ENCODE measurements at places on chromosomes 4 and X.

DNA sequence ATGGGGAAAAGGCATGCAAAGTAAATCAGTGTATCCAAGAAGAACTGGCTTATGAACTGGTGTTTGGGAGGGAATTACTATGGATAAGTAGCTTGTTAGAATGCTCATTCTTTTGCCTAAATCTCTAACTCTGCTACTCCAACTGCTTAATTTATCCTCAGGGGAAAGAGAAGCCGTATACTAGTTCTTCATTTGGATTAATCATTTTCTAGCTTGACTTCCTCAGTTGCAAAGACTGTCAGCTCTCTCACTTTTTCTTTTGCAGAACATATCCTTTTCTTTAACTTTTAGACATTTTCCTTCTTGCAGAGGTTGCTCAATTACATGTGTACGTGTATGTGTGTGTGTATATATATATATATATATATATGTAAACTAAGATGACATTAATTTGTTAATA, 21.9 kb downstream of the GPRIN3 start:
- no peak for DNase-seq

GRCh38 chr4:138736362-138736761, 279.2 kb upstream of the NOCT start:
- no peak for DNase-seq

GRCh38 chr4:89416960-89417359, 109.4 kb upstream of the GPRIN3 start:
- no peak for DNase-seq

DNA sequence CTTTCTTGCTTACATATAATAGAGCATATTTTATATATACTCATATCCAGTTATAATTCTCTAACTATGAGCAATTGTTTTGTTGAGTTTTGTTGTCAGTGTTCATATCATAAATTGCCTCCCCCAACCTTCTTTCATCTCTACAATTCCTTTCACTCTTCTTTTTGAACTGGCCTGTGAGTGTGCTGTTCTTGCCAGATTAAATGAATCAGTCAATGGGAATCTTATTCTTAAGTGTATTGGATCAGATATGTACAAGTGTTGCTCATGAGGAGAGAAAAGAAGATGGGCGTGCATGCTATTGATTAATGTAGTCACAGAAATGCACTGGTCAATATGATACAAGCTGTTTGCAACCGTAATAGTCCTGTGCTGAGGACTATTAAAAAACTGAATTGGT, 728.1 kb upstream of the MAGEB2 start:
- no peak for DNase-seq

- no peak for DNase-seq
Measured at GRCh38 chr4:152999346-153000075, 63.4 kb downstream of the FHDC1 start.

DNA sequence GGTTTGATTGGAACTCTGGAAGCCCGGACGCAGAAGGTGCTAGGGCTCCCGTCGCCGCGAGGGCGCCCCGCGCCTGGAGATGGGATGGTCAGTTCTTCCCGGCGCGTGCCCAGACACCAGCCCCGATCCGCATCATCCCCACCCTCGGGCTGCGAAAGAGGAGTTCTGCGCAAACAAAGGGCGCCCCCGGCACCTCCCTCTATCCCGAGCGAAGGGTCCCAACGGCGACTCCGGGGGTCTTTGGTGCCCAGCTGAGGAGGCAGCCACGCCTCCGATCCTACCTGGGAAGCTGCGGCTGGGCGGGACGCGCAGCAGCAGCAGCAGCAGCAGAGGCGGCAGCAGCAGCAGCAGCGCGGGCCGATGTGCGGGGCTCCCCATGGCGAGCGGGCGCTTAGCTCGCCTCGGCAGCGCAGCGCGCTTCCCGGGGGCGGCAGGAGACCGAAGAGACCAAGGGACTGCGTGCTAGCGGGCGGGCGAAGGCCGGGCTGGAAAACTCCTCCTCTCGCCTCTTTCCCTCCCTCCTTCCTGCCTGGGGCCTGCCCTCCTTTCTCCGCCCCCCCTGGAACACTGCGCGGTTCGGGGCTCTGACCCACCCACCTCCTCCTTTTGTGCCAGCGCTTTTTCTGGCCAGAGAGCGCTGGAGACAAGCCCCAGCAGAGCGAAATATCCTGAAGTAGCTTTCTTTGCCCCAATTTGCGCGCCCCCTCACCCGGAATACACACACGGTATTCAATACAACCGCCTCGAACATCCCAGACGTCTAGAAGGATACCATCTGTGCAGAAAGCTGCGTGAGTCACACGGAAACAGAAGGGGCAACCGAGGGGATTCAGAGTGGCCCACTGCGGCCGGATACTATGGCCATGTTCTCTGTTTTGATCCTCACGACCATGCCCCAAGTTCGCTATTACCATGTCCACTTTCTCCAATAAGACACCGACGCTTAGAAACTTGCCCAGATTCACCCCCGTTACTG, at the start of gene SRPX:
Gene SRPX (minus strand): TSS at position 457 of the 976 bp plus-strand sequence. CDS start 79 bp downstream, at position 378.
- DNase-seq, result no peak

DNA sequence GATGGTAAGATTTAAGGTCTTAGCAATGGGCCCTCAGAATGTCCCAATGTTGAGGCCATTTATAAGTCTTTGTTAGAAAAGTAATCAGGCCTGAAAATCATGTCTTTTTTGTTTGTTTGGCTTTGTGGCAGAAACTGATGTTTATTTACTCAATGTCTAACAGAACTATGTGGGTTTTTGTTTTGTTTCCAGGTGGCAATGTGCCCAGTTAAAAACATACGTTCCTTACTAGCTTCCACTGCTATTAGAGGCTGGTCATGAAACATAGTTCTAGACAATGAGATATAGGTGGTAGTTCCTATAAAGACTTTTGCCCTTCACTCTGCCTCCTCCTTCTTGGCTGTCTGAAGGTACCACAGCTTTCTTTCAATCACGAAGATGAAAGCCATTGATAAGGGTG, 108.8 kb downstream of the C4orf51 start:
- DNase-seq, result no peak

DNA sequence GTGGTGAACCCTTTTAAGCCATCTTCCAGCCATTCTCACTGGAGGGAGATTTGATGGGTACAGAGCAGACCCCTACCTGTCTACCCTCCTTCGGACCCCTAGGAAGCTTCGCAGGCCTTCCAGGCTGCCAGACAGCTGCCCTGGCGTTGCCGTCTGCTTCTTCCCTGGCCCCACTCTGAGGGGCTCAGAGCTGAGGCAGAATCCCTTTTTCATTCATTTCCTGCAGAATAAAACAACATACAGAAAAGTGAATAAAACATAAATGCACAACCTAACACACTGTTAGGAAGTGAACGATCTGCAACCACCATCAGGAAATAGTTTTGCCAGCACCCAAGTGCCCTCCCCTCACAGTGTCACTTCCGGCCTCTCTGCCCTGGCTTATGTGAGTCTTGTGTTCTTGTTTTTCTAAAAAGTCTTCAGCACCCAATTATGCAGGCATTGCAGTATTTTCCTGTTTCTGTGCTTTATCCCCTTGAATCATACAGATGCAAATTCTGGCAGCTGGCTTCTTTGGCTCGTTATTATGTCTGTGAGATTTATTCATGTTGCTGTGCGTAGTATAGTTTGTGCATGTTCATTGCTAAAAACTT, 5.6 kb upstream of the ADD1 start:
- DNase-seq, result no peak

DNA sequence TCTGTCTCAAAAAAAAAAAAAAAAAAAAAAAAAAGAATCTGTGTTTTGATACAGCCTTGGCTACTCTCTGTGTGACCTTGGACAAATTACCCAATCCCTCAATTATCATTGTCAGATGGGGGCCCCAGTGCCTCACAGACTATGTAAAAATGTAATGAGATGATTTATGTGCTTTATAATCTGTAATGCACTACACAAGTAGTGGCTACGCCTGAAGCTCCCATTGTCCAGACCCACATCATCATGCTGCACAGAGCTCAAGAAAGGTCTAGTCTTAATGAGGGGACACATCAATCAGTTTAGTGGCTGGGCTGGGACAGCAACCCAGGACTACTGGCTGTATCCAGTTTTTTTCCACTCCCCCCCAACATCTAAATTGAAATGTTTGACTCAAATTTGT, 308.3 kb downstream of the DCHS2 start:
- DNase-seq, result no peak

DNA sequence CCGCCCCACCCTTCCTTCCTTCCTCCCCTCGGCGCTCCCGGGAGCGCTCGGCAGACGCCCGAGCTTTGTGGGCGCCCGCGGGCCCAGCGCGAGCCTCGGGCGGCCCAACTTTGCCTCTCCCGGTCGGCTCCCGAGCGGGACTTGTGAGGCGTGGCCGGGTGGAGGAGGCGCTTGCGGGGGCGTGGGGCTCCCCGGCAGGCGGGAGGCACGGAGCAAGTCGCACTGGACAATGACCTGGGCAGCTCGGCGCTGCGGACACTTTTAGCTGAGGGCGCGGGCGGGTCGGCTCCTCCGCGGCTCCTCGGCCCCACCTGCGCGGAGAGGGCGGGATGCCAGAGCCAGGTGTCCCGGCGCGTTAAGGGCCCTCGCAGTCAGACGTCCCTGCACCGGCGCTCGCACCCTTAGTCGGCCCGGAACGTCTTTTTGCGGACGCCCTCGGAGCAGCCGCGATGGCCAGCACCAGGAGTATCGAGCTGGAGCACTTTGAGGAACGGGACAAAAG, 385 bp downstream of the DCLK2 start:
- DNase-seq, result peak; percentile 8

- DNase-seq, result no peak
Measured at GRCh38 chrX:101999644-102000539, 68.1 kb upstream of the ZMAT1 start.

GRCh38 chr4:67696061-67696460, 4.9 kb downstream of the UBA6 start:
- DNase-seq, result no peak

DNA sequence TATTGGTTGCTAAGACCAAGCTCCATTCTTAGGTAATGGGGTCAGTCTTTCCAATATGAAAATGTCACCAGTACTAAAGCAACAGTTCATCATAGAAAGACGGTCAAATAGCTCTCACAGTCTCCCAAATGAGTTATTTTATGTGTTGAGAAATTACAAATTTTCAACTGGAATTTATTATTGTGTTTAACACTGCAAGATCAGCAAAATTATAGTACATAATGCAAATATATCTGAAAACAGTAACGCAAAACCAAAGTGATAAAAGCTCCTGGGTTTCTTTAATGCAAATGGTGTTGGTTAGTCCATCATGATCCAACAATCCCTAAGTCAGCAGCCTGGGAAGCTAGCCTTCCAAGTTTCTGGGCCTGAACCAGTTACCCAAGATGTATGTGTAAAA, 61.5 kb upstream of the EGFL6 start:
- no peak for DNase-seq

DNA sequence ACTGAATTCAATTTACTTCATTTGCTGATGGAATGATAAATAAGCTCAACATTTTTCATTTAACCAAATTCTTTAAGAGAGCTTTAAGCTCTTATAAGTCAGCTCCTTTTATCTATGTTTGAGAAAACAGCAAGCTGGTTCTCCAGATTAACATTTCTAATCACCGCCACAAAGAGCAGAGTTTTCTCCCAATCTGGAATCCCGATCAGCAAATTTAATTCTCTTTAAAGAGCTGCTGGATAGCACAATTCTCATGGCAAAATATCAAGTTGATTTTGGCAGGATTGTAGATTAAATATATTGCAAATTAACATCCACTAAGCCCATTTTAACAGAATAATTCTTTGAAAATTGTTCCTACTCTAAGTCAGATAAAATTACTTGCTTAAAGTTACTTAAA, 48.8 kb downstream of the RPS6KA3 start:
- DNase-seq, result no peak

DNA sequence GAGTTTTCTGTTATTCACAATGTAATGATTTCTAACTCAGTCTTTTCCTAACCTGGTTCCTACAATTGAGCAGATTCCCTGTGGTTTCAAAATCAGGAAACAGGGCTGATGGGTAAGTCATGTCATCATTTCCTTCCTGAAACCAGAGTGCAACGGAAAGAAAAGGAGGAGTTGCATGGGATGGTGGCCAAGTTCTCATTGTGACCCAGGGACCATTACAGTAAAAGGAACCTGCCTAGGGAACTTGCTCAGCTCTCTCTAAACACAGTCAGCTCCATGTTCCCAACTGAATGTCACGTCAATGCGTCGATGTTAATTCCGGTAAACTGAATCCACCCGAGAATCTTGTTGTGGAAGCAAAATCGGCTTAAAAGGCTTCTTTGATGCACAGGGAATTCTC, 51.2 kb downstream of the LGI2 start:
- DNase-seq, result no peak

DNA sequence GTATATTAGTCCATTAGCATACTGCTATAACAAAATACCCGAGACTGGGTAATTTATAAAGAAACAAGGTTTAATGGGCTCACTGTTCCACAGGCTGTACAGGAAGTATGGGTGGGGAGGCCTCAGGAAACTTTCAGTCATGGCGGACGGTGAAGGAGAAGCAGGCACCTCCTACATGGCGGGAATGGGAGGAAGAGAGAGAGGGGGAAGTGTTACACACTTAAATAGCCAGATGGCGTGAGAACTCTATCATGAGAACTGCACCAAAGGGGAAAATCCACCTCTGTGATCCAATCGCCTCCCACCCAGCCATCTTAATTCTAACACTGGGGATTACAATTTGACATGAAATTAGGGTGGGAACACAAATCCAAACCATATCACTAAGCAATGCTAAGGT, 98.9 kb upstream of the SH3RF1 start:
- no peak for DNase-seq

GRCh38 chrX:100635989-100636320, 651 bp downstream of the TSPAN6 start:
- DNase-seq, result peak; percentile 11

- DNase-seq, result no peak
Measured at GRCh38 chr4:161454860-161455259, 708.9 kb downstream of the FSTL5 start.

- DNase-seq, result no peak
Measured at GRCh38 chrX:19650996-19651395, 135.7 kb upstream of the MAP3K15 start.

GRCh38 chr4:21195682-21196081, 495.4 kb downstream of the PACRGL start:
- DNase-seq, result no peak

GRCh38 chr4:37482236-37482913, 203.8 kb downstream of the RELL1 start:
- DNase-seq, result no peak

DNA sequence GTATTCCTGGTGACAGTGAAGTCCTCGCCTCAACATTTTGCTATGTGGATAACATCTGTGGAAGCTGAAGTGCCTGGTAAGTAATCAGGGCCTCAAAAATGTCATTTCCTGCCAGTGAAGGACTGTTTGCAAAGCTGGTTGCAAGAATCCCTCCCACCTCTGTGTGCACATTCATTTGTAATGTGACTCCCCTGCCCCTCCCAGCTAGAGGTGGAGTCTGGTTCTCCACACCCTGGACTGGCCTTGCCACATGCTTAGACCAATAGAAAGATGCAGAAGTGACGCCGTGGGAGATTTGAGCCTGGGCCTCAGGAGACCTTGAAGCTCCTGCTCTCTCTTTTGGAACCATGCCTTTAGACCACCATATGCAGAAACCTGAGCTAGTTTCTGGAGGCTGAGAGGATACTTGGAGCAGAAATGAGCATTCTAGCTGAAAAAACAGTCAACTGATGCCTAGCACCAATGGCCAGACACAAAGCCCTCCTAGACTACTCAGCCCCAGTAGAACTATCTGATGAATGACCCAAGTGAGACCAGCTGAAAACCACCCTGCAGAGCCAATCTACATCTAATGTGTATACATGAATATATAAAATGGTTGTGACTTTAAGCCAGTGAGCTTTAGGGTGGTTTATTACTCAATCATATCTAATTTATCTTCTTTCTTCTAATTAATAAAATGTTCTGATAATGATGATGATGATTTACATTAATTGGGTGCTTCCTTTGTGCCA, 47.8 kb upstream of the CRMP1 start:
- peak; percentile 79 for DNase-seq

- DNase-seq, result no peak
Measured at GRCh38 chr4:84809946-84810345, 156.5 kb downstream of the WDFY3 start.

GRCh38 chr4:88794087-88794690, 96.6 kb upstream of the NAP1L5 start:
- no peak for DNase-seq

Measured in NCI-H748 treated with DMSO at 0.1 percent for 48 hours (cell line).